ENCODE measurements at places on chromosomes 4 and X. TPM values are rescaled to one million over a fixed set of nuclear protein-coding genes. Genes with fewer than 3 reads are reported as not detected.

DNA sequence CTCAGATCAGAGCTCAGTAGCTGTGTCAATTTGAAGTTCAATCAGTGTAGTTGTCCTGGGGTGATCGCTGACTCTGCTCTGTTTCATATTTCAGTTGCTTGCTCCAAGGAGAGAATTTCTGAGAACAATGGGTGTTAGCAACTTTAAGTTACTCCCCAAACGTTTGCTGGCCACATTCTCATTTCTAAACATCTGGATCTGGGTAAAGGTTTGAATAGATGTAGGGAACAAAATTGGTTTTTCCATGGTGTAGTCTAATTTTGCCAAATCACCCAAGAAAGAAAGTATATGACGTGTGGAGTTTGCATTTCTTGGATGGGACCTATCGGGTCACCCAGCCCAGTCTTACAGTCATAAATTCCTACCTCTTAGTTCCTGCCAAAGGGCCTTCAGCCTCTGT, 103.7 kb downstream of the AKAP4 start:
- no peak overlapping the region for H3K27ac ChIP-seq
- H3K27me3 ChIP-seq: no peaks in the 10 kb centered on the region
- H3K4me1 ChIP-seq: no peaks in the 10 kb centered on the region
- no peak overlapping the region for H3K4me3 ChIP-seq
- no peak for DNase-seq

DNA sequence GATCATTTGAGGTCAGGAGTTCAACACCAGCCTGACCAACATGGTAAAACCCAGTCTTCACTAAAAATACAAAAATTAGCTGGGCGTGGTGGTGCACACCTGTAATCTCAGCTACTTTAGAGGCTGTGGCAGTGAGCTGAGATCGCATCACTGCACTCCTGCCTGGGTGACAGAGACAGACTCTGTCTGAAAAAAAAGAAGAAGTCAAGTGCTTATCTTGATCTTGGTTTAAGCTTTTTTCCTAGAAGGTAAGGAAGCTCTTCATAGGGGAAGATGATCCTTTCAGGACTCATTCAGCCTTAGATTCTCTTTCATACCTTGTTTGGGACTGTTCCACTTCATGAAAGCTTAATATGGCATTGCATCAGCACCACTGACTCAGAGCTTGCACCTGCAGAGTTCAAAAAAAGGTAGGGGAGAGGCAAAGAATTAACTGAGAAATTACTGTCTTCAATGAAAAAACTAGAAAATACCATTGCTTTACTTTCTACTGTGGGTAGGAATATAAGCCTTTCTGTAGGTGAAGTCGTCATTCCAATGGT, 70.8 kb upstream of the EPGN start:
- no peaks in the 10 kb centered on the region for H3K36me3 ChIP-seq
- DNase-seq: no peak
- H3K27ac ChIP-seq: no peak overlapping the region
- H3K4me3 ChIP-seq: no peak overlapping the region
- no peaks in the 10 kb centered on the region for H3K4me1 ChIP-seq

- no peak overlapping the region for H3K4me3 ChIP-seq
- H3K36me3 ChIP-seq: no peaks in the 10 kb centered on the region
- no peaks in the 10 kb centered on the region for H3K4me1 ChIP-seq
- DNase-seq: peak; percentile 66
- peak overlapping the region; percentile 52 for H3K27ac ChIP-seq
Observed at GRCh38 chr4:20617678-20618396, 82.4 kb upstream of the PACRGL start.

- H3K36me3 ChIP-seq: no peaks in the 10 kb centered on the region
- no peaks in the 10 kb centered on the region for H3K27me3 ChIP-seq
- no peak for DNase-seq
Observed at GRCh38 chr4:47972181-47972580, 44.3 kb downstream of the CNGA1 start.

DNA sequence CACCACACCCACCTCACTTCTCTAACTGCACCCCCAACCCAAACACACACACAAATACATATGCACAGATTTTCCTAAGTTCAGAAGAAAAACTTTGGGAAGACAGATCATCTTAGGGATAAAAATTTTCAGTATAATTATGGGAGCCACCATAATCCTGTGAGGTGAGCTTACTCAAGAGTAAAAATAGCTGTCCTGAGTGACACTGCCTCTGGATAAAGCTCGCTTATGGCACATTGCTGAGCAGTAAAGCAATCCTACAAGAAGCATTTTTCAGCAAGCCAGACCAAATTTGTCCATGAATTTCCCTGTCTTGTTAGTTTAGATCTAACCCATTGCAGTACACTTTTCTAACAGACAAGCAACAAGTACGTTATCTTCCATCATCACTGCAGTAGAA, 83.8 kb downstream of the INPP4B start:
- no peak for DNase-seq
- H3K27me3 ChIP-seq: no peaks in the 10 kb centered on the region
- no peaks in the 10 kb centered on the region for H3K4me1 ChIP-seq
- H3K27ac ChIP-seq: no peak overlapping the region
- no peaks in the 10 kb centered on the region for H3K36me3 ChIP-seq

- H3K4me1 ChIP-seq: no peaks in the 10 kb centered on the region
- no peaks in the 10 kb centered on the region for H3K27me3 ChIP-seq
- no peak overlapping the region for H3K27ac ChIP-seq
Observed at GRCh38 chr4:138871555-138871875, 144.1 kb upstream of the NOCT start.

DNA sequence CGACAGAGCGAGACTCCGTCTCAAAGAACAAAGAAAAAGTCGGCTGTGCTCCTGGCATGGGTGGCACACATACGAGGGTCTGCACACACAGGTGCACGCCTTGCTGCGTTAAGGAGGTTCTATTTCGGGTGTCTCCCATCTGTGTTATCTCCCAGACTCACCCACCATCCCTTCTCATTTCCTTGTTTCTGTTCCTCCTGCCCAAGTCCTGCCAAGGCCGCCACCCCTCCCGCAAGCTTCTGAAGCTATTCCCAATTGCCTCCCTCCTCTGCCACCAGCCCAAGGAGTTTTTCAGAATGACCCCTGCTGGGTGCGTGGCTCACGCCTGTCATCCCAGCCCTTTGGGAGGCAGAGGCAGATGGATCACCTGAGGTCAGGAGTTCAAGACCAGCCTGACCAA, 6.0 kb upstream of the IL3RA start:
- H3K27ac ChIP-seq: no peak overlapping the region
- H3K4me3 ChIP-seq: no peak overlapping the region

DNA sequence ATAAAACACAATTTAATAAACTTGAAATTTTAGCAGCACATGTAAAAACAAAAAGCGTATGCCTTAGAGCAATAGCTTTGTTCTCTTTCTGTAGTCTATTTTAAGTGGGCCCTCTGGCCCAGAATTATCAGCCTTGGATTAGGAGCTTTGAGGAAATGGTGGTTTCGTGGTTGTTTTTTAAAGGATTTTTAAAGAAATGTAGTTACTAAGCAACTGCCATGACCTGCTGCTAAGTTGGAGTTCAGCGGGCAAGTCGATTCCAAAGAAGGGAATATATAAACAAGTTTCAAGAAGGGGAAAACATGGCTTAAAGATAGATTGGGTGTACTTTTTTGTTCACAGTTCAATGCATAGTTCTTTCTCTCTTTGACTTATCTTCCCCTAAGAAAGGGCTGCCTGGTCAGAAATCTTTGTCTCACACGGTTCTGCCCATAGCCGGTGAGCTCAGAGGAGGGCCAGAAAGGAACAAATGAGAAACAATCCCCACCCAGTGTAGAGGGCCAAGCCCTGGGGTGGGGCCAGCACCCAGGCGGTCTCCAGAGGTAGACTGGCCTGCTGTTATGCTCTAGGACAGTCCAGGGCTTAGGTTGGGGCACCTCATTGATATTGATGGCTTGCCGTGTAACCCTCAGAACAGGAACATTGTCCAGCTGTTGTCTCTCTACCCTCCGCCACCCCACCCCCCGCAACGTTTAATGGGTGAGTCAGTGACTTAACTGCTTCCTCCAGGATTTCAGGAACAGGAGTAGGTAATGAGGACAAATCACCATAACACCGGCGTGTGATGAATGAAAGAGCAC, 32.5 kb downstream of the DLG3 start:
- H3K4me1 ChIP-seq: no peaks in the 10 kb centered on the region
- peak; percentile 58 for DNase-seq
- H3K27me3 ChIP-seq: no peaks in the 10 kb centered on the region
- no peak overlapping the region for H3K4me3 ChIP-seq

- H3K27me3 ChIP-seq: no peaks in the 10 kb centered on the region
- H3K36me3 ChIP-seq: no peaks in the 10 kb centered on the region
- no peak for DNase-seq
- no peaks in the 10 kb centered on the region for H3K4me1 ChIP-seq
- H3K27ac ChIP-seq: no peak overlapping the region
- H3K4me3 ChIP-seq: no peak overlapping the region
Observed at GRCh38 chr4:84852081-84852480, 114.4 kb downstream of the WDFY3 start.

DNA sequence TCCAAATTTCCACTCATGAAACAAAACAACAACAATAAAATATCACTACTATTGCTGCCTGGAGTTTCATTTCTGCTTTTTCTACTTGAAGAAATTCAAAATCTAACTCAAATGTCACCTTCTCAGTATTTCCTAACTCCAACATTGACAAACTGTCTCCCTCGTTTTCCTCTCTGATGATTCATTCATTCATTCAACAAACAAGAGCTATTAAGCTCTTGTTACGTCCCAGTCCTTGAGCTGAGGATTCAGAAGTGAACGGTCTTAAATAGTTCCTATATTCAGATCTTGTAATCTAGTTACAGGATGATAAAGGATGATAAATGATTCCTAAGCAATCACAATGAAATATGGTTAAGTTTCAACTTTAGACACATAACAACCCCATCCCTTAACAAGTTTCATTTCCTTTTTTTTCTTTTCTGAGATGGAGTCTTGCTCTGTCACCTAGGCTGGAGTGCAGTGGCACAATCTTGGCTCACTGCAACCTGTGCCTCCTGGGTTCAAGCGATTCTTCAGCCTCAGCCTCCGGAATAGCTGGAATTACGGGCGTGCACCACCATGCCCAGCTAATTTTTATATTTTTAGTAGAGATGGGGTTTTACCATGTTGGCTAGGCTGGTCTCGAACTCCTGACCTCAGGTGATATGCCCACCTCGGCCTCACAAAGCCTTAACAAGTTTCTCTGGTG, 1.7 kb downstream of the SLC9B2 start:
- peak overlapping the region; percentile 89 for H3K27ac ChIP-seq
- H3K4me1 ChIP-seq: peaks cover 8% of the 10 kb centered on the region
- H3K27me3 ChIP-seq: no peaks in the 10 kb centered on the region
- no peaks in the 10 kb centered on the region for H3K36me3 ChIP-seq
- DNase-seq: no peak
- H3K4me3 ChIP-seq: no peak overlapping the region

GRCh38 chr4:72302981-72303704, 265.9 kb downstream of the ADAMTS3 start:
- H3K4me1 ChIP-seq: no peaks in the 10 kb centered on the region
- H3K27me3 ChIP-seq: no peaks in the 10 kb centered on the region
- no peaks in the 10 kb centered on the region for H3K36me3 ChIP-seq
- H3K4me3 ChIP-seq: no peak overlapping the region

DNA sequence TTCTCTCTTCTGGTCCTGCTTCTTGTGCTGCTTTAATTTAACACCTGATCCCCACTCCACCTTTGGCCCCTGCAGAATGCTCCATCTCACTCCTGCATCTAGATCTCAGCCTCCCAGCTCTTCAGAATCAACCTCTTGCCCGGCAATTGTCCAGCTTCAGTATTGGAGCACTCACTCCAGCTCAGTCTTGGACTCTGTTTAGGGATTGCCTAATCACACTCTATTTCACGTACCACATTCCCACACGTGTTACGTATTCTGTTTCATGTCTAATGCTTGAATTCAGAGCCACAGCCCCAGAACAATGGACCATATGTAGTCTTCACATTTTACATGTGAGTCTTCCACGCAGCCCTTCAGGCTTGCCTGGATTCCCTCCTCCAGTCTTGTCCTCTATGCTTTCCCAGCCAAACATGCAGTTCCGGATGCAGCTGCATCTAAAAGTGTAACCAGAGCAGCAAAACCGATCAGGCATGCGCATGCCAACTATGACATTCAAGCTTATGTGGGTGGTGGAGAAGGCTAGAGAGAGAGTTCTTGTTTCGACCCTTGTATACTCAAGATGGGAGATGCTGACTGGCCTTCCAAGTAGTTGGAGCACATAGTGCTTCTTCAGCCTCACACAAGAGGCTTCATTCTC, 105.2 kb upstream of the FAM9A start:
- H3K4me3 ChIP-seq: no peak overlapping the region
- no peak overlapping the region for H3K27ac ChIP-seq
- H3K27me3 ChIP-seq: no peaks in the 10 kb centered on the region
- no peaks in the 10 kb centered on the region for H3K36me3 ChIP-seq
- no peak for DNase-seq

DNA sequence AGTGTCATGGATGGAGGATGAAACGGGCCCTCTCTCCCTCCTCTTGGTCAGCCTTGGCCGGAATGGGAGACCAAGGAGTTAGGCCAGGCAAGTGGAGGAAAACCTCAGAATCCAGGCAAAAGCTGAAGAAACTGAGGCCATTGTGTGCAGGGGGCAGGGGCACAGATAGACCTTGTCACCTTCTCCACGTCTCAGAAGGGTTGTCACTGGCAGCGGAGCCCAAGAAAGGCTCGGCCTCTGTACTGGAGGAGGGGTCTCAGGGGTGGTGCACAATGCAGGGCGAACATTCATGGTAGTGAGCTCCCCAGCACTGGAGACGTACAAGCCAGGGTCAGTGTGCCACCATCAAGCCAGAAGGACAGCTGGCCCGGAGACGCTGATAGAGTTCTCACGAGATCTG, 139.5 kb downstream of the CPZ start:
- H3K27me3 ChIP-seq: no peaks in the 10 kb centered on the region
- H3K4me3 ChIP-seq: no peak overlapping the region
- no peaks in the 10 kb centered on the region for H3K36me3 ChIP-seq
- DNase-seq: no peak

GRCh38 chr4:24795666-24796381, 451 bp downstream of the SOD3 start:
- no peaks in the 10 kb centered on the region for H3K36me3 ChIP-seq
- no peaks in the 10 kb centered on the region for H3K4me1 ChIP-seq
- peak overlapping the region; percentile 39 for H3K4me3 ChIP-seq
- peak overlapping the region; percentile 92 for H3K27ac ChIP-seq

DNA sequence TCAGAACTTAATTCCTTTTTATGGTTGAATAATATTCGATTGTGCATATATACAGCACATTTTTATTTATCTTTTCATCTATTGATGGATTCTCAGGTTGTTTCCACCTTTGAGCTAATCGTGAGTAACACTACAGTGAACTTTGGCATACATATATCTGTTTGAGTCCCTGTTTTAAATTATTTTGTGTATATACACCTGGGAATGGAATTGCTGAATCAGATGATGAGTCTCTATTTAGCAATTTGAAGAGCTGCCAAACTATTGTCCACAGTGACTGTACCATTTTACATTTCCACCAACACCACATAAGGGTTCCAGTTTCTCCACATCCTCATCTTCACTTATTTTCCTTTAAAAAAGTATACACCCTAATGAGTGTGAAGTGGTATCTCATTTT, 166.2 kb upstream of the FGF13 start:
- no peak for DNase-seq
- no peak overlapping the region for H3K4me3 ChIP-seq
- H3K27me3 ChIP-seq: no peaks in the 10 kb centered on the region
- H3K36me3 ChIP-seq: no peaks in the 10 kb centered on the region

Gene TBC1D8B
- total RNA-seq: 10.8 TPM

Gene MOB1B
- total RNA-seq: 22.3 TPM

Gene MYOZ2
- total RNA-seq: 1.8 TPM

Gene COL25A1
- not detected for total RNA-seq

Gene USP26
- total RNA-seq: not detected

Gene ZFYVE28
- 5.4 TPM for total RNA-seq

Gene ADH7
- total RNA-seq: not detected

Gene WNK3
- total RNA-seq: 3.9 TPM

Gene GAGE12F
- not detected for total RNA-seq

Gene CHRDL1
- 27.4 TPM for total RNA-seq

Data from uterus (tissue), 4 donors.